ENCODE measurements at places on chromosomes 2 and 18.
A peak's percentile ranks its signal among the peaks of the same experiment; 100 is the strongest.

DNA sequence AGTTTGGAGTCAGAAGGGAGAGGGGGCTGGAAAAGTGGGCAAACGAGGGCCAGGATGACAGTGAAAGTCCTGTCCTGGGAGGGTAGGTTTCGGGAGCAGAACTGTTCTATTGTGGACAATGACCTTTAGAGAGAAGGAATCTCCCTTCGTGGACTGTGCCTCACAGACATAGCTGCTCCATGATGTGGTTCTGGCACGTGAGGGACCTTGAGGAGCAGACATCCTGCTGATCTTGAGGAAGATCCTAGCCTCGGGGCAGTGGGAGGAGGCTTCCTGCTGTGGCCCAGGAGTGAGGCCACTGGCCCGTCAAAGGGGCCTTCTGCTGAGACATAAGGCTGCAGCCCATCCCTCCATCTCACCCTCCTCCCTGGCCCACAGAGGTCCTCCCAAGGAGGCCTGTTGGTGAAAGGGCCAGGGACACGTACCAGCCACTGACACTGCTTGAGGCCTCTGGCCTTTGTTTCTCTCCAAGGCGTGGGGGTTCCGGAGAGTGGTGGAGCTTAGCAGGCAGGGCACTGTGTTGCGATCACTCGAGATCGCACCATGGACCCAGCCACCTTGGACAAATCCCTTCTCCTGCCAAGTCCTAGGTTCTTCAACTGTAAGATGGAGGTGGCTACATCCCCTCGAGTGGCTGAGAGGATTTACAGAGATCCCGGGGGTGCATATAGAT, 167.2 kb downstream of the CELF4 start:
- DNase-seq, result peak; percentile 81

DNA sequence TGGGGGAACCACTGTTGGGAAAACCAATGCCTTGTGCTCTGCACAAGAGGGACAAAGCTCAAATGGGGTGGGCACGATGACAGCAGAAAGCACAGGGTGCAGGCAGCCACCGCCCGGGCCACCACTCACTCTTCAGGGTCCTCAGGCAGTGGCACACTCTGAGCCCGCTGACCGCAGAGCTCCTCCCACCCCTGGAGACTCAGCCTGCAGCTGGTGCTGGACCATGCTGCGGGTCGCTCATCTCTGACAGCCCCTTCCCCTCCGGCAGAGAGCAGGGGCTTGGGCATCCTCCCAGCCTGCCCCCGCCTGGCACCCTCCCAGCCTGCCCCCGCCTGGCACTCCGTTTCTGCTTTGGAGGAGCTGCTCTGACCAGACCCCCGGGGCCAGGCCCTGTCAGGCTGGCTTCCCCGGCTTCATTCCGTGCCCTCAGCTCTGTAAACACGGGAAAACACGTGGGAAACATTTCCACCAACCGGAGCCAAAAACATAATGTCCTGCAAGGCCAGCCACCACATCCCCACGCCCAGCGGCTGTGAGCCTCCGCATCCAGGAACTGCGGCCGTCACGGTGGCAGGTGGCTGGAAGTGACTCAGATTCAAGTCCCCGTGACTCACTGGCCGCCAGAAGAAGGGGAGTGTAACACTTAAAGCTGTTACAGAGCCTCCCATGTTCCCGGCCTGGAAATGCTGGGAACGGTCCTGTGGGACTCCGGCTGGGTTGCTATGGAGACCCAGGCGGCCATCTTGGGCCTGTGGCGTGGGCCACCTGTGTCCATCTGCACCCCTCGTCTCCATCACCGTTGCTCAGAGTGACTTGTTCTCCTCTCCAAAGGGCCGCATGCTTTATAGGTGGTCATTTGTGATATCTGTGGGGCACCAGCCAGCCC, 6.8 kb upstream of the SNED1 start:
- peak; percentile 93 for DNase-seq

DNA sequence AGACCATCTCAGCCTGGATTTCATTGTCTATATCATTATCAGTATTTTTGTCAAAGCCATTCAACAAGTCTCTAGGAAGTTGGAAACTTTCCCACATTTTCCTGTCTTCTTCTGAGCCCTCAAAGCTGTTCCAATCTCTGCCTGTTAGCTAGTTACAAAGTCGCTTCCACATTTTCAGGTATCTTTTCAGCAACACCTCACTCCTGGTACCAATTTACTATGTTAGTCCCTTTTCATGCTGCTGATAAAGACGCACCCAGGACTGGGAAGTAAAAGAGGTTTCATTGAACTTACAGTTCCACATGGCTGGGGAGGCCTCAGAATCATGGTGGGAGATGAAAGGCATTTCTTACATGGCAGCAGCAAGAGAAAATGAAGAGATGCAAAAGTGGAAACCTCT, 9.3 kb upstream of the FIGLA start:
- DNase-seq, result no peak

DNA sequence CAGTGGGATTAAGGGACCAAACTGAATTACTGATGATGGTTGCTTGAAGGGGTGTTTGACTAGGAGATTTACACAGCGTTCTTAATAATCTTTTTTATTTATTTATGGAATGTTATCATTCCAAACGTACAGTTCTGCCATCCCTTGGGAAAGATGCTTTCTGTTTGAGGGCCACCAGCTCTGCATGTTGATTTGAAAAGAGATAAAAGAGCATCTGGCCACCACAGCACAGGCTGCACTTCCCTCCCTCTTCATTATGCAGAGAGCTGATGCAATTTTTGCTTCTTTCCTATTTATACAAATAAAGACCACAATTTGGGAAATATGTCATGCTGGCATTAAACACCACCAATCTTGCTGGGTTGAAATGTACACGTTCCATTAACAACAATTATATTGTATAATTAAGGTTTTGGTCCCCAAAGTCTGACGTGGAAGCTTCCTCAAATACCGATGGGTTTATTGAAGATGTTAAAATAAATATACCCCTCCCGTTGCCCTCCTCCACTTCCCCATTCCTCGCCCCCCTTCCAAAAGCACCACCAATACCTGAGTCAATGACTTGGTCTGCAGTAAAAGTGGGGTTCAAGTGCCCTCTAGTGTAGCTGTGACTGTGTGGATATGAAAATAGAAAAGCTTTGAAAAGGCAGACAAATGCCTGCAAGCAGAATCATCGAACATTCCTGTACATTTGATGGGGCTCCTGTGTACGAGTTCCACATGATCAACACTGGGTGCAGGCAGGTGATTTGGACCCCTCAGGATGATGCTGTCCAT, 211.9 kb downstream of the HRH4 start:
- no peak for DNase-seq

GRCh38 chr2:74578408-74578807, 23.9 kb downstream of the DOK1 start:
- no peak for DNase-seq

- DNase-seq, result no peak
These were observed 82.4 kb downstream of the GFPT1 start for GRCh38 chr2:69304656-69305055.

- peak; percentile 21 for DNase-seq
These were observed 925.5 kb downstream of the SLC4A3 start for GRCh38 chr2:220552790-220553535.

GRCh38 chr2:241177526-241178334, 10.7 kb upstream of the ANO7 start:
- DNase-seq, result no peak

Measured in EL (cell line).